Activated naive CD4-positive, alpha-beta T cell (primary cell): ENCODE measurements at places on chromosomes 1 and 21.
A peak's percentile ranks its signal among the peaks of the same experiment; 100 is the strongest.

GRCh38 chr1:162169031-162169790, 99.7 kb downstream of the NOS1AP start:
- DNase-seq = no peak

DNA sequence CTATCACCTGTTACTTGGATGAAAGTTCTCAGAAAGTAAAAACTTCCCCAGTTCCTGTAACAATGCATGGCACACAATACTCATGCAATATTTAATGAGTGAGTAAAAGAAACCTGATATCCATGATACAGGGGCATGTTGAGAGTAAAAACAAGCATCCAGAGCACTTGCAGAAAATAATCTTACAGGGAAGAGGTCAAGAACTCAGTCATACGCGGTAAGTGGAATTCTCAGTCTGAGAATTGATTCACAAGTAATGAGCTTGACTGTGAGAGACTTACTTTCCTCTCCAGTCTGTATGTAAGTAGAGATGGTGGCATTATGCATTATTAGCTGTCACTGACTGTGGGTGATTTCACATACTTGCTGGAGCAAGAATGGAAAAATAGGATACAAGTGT, 976.9 kb downstream of the BRINP3 start:
- no peak for DNase-seq

- no peak for DNase-seq
Observed at GRCh38 chr21:17821121-17821520, 2.0 kb upstream of the C21orf91 start.

DNA sequence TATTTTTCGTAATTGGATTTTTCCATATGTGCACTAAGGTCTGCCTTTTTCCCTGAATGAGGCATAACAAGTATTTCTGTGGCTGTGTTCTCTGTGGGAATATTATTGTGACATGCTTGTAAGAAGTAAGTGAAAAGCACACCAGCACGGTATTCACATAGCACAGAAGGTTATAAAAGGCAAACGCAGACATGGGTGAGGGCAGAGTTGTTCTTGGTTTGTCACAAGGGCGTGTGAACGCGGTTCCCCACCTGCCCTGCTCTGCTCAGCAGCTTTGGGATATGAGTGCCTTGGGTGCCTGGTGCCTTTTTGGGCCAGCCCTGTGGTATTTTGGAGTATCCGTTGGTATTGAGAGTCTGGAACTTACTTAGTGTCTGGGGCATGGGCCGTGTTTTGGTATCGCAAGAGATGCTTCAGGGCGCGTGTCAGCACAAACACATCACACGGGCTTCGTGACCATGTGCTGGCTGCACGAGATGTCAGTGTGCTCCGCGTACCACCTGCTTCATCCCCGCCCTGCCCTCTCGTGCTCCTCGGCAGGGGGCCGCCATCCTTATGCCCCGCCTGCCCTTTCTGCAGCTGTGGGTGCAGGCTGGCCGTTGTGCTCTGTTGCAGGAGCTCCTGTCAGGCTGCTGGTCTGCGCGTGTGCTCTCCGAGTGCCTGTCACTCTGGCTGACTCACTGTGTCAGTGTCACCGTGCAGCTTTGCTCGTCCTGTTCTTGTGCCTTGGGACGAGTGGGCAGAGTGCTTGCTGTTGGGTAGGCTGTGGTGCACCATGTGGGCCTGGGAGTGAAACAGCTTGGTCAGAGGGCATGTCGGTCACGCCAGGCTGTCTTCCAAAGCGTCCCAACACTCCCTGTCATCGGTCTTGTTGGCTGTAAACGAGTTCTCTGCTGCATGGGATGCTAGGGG, 15.0 kb downstream of the SKI start:
- no peak for DNase-seq

DNA sequence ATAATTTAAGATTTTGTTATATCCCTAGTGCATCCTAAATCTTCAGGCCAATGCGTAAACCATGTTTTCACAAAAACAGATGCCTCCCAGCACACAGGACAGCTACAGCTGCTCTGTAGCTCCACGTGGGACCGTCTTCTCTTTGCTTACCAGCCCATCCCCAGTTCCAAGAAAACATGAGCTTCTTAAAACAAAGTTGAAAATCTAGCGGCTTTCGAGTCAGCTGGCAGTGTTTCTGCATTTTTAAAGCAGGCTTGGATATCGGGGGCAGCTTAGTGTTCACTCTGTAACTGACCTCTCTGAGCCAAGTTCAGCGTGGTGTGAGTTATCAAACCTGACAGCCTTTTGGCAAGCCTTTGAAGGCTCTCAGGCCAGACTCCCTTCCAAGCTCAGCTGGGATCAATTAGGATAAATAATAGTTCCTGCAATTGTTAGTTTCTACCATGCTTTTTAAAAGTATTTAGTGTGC, 881.5 kb downstream of the LTN1 start:
- DNase-seq = no peak

DNA sequence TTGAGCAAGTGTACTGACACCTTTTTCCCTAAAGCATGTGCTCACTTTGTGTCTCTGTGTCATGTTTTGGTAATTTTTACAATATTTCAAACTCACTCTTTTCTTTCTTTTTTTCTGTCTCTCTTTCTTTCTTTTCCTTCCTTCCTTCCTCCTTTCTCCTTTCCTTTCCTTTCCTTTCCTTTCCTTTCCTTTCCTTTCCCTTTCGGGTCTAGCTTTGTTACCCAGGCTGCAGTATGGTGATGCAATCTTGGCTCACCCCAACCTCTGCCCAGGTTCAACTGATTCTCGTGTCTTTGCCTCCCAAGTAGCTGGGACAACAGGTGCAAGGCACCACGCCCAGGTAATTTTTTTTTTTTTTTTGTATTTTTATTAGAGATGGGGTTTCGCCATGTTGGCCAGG, 60.4 kb upstream of the TINAGL1 start:
- no peak for DNase-seq

DNA sequence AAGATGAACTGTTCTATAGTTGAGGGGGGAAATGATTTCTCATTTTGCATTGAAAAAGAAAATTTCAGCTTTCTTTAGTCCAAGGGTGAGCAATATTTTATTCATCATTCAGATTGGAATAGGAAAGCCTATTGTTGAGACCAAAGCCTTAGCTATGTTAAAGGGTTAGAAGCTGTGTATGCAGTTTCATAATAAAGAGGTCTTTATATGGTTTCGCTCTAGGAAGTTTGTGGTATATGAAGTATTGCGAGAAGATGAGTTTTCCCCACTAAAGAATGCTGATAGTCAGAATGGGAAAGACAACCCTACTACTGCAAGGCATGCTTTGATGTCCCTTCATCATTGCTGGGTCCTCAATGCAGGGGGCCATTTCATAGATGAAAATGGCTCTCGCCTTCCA, 28.6 kb downstream of the UAP1 start:
- DNase-seq = no peak

DNA sequence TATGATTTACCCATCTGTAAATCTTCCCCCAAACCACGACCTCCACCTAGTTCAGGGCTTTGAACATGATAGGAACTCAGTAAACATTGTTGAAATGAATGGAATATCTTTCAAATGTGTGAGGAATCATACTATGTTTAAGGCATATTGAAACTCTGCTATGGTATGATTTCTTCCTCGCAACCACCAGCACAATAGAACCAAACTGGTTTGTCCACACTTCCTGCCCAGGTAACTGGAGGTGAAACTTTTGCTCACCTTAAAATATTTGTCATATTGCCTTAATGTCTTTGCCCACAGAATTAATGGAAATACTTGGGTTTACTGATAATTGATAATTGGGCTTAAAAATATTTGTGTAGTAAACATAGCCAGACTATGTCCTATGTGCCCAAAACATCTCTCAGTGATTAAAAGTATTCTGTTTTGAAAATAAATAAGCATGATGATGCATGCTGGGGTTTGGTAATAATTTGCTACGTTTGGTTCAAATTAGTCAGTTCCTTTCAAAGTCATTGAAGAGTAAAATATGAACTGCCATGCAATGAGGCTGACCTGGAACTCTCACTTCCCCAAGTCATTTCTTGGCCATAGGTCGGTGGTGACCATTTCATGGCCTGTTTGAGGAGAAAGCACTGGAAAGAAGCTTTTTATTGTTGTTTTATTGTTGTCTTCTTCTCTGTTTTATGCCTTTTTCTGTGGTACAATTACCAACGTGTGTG, 73.3 kb downstream of the TNFSF18 start:
- no peak for DNase-seq

DNA sequence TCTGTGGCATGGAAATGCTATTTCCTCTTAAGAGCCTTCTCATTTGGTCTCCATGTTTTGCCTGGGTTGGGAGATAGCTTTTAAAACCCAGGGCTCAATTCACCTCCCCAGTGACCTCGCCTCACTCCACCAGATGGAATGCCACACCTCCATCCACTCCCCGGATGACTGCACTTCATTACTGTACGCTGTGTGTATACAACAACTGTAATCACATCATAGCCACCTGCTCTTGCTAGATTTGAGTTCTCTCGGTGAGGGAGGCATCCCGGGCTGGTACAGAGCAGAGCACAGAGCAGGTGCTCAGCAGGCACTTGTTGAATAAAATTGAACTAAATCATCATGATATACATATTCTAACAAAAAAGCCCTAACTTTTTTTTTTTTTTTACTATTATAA, 26.0 kb downstream of the SDE2 start:
- no peak for DNase-seq

DNA sequence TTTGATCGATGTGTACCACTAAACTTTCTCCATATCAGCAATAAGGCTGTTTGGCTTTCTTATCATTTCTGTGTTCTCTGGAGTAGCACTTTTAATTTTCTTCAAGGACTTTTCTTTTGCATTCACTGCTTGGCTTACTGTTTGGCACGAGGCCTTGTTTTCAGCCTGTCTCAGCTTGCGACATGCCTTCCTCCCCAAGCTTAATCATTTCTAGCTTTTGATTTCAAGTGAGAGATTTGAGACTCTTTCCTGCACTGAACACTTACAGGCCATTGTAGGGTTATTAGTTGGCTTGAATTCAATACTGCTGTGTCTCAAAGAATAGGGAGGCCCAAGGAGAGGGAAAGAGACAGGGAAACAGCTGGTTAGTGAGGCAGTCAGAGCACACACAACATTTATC, 120.6 kb upstream of the KCND3 start:
- DNase-seq = no peak

GRCh38 chr21:35716876-35717565, 343.3 kb downstream of the SETD4 start:
- DNase-seq = no peak

- DNase-seq = no peak
Observed at GRCh38 chr1:209030454-209031167, 552.9 kb upstream of the CAMK1G start.

- DNase-seq = no peak
Observed at GRCh38 chr1:176691251-176692228, 228.6 kb downstream of the PAPPA2 start.

DNA sequence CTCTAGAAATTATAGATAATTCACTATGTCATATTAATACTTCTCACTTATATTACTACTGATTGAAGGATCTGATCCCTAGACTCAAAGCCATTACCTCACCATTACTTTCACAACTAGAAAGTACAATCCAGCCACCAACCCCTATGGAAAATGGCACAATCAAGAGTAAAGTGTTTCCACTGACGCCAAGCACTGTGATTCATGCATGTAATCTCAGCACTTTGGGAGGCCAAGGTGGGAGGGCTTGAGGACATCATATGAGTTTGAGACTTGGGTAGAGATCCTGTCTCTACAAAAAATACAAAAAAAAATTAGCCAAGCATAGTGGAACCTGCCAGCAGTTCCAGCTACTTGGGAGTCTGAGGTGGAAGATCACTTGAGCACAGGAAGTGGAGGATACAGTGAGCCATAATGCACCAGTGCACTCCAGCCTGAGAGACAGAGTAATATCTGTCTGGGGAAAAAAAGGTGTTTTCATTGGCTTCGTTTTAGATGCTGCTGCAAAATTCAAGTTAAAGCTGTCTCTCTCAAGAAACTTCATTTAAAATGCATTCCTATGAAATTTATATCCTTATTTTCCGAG, 126.5 kb downstream of the AKT3 start:
- no peak for DNase-seq

- DNase-seq = no peak
Observed at GRCh38 chr1:183777328-183777727, 27.6 kb upstream of the RGL1 start.

DNA sequence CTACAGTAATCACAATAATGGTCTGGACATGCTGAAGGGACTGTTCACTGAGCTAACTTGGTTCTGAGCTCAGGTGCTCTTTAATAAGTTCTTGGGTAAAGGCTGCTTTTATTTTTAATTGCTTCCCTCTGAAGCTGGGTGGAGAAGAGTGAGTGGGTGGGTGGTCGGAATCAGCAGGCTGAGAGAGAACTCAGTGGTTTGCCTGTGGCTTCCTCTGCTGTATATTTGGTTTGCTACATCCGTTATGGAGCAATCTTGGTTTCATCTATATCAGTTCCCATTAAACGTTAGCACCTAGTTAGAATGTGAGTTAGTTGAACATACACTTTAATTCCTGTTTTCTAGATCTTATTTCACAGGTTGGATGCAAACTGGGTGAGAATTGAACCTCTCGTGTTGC, 23.3 kb downstream of the CNIH4 start:
- DNase-seq = no peak

DNA sequence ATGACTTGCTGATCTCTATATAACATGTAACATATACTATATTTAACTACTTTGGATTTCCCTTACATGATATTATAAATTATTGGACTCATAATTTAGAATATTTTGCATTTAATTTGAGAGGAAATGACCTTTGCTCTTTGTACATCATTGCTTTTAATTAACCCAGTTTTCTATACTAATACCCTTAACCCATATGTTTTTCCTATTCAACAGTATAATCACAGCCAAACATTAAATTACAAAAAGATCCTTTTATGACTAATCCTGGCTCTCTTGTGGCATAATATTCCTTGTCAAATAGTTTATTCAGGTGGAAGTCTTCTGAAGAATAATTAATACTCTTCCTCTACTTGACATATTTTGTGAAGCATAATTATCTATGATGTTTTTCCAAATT, 56.0 kb upstream of the GPR52 start:
- no peak for DNase-seq

DNA sequence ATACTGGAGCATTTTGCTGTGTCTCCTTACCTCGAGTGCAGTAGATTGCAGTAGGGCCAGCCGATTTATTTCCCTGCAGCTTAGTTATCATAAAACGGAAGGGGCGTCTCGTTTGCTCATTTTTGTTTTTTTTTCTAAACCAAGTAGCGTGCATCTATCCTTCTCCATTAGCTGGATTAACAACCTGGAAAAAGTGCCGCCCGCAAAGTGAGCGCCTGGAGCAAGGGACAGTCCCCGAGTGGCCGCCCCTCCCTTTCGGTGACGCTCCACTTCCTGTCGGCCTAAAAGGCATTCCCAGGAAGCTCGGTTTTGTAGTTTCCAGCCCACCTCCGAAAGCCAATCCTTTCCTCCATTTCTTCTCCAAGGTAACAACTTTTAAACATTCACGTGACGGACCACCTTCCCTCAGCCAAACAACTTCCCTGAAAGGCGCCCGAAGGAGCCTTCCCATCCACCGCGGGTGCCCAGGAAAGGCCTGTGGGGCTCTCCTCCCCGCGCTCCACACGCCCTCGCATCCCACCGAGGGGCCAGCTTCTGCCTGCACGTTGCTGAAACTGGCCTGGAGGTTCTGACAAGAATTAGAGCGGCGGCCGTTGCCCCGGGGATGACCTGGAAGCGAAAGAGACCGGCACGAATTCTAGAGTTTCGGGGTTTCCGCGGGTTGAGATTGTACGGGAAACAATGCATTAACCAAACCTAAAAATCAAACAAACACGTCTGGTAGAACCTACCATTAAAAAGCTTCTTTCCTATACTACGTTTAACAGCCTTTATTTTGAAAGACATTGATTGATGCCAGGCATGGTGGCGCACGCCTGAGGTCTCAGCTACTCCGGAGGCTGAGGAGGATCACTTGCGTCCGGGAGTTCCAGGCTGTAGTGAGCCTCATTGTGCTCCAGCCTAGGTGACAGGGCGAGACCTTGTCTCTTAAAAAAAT, at the start of gene EXTL2:
TSS of gene EXTL2 (minus strand) at position 240 of the 937 bp plus-strand sequence. CDS start 6,085 bp downstream, outside the sequence.
- DNase-seq = peak; percentile 35

- DNase-seq = no peak
Observed at GRCh38 chr1:66300972-66301451, 232.9 kb upstream of the SGIP1 start.
